Fibroblast of the aortic adventitia (primary cell): ENCODE measurements at places on chromosomes 7 and 10.

DNA sequence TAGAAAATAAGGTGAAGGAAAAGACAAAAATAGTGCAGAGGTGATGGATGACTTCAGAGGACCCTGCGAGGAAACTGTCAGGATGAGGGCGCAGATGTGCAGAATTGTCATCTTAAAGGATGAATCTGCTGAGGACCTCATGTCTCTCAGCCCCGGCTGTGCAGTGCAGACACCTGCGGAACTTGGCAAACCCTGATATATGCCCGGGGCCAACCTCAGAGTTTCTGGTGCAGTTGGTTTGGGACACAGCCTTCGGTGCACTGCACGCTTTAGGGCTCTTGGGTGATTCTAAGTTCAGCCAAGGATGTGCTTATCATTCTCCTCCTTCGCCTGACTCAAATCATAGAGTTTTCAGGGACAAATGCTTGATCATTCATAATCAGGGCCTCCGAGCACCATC is 310.1 kb downstream of the TCERG1L start:
- DNase-seq = no peak

DNA sequence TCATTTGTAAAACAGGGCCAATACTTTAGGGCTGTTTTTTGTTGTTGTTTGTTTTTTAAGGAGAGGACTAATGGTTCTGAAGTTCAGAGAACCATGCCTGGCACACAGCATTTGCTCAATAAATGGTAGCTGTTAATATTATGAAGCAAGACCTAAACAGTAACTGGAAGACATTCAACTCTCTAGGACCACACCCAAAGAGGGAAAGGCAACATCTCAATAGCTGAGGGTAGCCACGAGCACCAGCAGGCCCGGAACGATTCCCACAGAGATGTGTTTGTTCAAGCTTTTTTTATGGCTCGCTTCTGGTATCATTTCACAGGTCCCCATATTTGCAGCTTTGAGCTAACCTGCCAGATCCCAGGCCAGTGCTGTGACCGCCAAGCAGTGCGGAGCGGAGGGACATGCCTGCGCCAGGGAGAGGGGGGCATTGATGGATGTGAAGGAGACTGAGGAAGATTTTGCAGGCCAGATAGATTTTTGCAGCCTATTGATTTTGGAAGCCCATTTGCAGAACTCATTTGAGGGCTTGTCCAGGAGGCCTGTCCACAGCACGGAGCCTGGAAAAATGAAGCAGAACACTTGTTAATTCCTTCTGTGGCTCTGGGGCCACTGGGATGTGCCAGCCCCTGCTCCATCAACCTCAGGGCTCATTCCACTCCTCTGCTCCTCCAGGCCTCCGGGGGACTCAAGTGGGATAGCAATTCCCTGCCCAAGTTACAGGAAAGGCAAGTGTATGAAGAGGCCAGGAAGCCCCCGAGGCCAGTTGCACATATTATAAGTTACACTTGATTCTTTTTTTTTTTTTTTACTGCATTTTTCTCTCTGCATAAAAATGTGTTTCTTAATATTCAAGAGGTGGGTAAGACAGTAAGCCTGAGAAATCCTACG is 57.3 kb upstream of the FGFR2 start:
- no peak for DNase-seq

- no peak for DNase-seq
These were observed 61.0 kb upstream of the MKI67 start for GRCh38 chr10:128186959-128187787.

DNA sequence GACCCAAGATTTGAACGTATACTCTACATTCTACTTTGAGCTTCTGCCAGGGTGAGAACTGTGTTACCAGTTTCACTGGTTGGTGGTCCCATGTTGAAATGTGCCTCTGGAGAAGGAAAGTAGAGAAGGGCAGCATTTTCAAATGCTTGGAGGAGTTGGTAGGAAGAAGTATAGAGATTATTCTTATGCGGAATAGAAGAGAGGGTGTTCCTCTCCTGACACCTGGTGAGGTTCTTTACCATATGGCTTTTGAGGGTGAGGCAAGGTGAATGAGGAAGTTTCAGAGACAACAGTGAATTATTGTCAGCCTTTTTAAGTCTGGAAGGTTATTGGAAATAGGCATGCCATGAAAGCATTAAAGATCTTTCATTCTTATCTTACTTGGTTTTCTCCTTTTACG is 34.3 kb downstream of the R3HCC1L start:
- no peak for DNase-seq

- DNase-seq = peak; percentile 68
These were observed 2.3 kb downstream of the CDK13 start for GRCh38 chr7:39952374-39952773.

GRCh38 chr7:151679071-151679708 is 159.5 kb upstream of the RHEB start:
- DNase-seq = no peak

- DNase-seq = no peak
These were observed 672 bp downstream of the LFNG start for GRCh38 chr7:2520131-2520760.

DNA sequence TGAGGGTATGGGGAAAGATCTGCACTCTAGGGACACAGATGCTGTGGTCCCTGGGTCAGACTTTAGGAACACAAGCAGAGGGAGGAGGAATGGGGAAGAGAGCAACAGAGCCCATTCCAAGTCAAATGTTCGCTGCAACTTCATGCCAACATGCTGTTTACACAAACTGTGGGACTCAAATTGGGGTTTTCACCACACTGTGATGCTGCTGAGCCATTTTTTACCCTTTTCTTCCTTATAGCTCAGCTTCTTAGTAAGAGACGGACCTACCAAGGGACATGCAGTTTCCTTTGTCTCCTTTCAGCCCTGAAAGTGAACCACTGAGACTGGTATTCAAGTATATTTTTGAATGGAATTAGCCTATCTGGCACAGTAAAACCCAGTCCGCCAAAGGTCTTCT is 64.3 kb upstream of the AGK start:
- DNase-seq = no peak

- peak; percentile 59 for DNase-seq
These were observed 10.6 kb upstream of the GRB10 start for GRCh38 chr7:50793120-50793946.

- peak; percentile 89 for DNase-seq
These were observed 117.7 kb downstream of the APBB1IP start for GRCh38 chr10:26555719-26556368.

DNA sequence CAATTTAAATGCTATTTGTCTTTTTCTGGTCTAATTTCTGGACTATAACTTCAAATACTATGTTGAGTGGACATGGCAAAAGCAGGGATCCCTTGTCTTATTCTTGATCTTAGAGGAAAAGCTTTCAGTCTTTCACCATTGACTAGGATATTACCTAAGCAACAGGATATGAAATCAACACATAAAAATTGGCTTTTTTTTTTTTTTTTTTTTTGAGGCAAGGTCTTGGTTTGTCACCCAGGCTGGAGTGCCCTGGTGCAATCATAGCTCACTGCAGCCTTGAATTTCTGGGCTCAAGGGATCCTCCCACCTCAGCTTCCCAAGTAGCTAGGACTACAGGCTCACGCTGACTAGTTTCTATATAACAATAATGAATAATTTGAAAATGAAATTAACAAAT is 90.8 kb downstream of the JMJD1C start:
- no peak for DNase-seq

- no peak for DNase-seq
These were observed 194.9 kb downstream of the KCNMA1 start for GRCh38 chr10:77442699-77443189.

- no peak for DNase-seq
These were observed 188.9 kb downstream of the CXCL12 start for GRCh38 chr10:44196008-44196320.

- DNase-seq = peak; percentile 96
These were observed 149.2 kb downstream of the PRKAG2 start for GRCh38 chr7:151727579-151728285.

GRCh38 chr10:35570397-35570796 is 34.7 kb upstream of the GJD4 start:
- no peak for DNase-seq

DNA sequence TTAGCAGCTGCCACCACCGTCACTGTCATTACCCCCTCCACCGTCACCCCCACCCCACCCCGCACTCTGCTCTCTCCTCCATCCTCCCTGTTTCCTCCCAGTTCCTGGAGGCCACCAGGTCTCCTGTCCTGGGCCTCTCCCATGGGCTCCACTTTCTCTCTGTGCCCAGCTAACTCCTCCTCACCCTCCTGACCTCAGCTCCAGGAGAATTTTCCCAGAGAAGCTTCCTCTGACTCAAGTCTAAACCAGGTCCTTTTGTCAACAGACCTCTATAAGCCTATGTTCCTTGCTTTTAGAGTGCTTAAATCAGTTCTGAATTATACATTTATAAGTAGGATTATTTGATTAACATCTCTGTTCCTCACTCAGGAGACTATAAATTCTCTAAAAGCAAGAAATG is 150.0 kb downstream of the ARHGAP12 start:
- DNase-seq = no peak

DNA sequence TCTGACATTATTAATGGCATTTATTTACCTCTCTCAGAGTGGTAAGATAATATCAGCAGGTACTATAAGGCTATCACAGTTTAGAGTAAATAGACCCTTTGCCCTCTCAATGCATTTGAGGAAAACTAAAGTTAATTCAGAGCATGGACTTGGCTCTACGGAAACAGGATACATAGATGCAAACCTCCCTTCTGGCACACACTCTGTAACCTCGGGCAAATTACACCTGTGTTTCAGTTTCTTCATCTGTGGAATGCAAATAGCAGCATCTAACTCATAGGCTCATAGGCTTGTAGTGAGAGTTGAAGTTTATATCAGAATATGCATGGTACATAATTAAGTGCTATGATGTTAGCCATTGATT is 5.6 kb downstream of the RAPGEF5 start:
- no peak for DNase-seq

GRCh38 chr10:128054163-128054970 is 71.9 kb downstream of the MKI67 start:
- no peak for DNase-seq

DNA sequence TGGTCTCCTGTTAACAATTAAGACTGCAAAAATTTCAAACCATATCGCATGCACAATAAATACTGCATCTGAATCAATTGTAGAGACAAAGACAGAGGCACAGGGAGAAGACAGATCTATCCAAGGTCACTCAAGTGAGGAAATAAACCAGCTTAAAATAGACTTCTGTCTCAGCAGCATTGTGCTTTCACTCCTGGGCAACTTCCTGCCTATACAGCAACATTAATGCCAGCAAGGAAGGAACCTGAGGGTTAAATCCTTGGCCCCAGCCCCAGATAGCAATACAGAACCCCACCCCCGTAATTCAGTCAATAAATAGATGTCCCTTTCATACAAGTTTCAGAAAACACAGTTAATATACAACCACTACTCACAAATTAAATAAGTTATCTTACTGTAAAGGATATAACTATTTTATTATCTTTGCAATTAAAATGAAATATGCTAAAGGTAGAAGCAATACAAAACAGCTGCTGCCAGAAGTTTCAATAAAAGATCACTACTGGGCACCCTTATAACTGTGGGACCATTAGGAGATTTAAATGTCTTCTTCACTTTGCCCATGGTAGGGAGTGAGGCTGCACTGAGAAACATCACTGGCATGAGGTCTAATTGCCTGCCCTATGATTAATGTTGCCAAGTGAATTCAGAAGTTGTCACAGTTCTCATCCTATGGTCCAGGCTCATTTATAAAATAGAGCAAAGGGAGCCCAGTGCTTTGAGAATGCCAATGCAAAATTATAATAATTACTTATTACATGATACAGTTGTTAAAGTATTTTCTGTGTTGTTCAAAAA is 49.4 kb downstream of the CAV1 start:
- no peak for DNase-seq

DNA sequence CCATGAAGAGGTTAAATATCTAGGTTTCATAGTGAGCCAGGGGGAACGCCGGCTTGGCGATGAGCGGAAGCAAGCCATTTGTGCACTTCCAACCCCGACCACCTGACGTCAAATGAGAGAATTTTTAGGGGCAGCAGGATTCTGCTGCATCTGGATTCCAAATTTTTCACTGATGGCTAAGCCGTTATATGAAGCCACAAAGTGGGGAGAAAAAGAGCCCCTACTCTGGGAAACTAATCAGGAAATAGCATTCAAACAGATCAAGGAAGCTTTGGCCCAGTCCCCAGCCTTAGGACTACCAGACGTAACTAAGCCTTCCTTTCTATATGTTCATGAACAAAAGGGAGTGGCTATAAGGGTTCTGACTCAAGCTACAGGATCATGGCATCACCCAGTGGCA is 12.9 kb upstream of the ADCK2 start:
- peak; percentile 34 for DNase-seq

- no peak for DNase-seq
These were observed 30.9 kb downstream of the DNAJB12 start for GRCh38 chr10:72323771-72324191.

- no peak for DNase-seq
These were observed 233.4 kb upstream of the FZD1 start for GRCh38 chr7:91030680-91031380.

DNA sequence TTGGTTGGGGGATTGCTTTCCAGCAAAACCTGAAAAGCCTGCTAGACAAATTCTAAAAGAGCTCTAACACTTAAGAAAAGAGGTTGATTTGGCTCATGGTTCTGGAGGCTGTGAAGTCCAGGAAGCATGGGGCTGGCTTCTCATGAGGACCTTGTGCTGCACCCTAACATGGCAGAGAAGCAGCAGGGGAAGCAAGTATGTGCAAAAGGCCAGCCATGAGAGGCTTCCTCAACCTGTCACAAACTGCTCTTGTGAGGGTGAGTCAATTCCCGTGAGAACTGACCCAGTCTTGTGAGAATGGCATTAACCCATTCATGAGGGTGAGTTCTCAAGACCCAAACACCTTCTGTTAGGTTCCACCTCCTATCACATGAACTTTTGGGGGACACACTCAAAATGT is 54.3 kb upstream of the IGFBP3 start:
- peak; percentile 15 for DNase-seq

DNA sequence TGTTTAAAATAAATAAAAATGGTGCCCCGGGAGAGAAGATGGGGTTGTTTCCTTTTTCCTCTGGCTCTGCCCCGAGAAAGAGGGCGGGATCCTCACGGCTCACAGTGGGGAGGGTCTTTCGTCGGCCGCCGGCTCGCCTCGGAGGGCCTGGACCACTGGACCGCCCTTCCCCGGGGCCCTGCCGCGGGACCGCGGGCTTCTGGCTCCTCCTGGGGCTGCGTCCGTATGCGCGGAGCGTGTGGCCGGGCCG is 3.5 kb upstream of the IGF2BP3 start:
- no peak for DNase-seq

GRCh38 chr7:20791538-20792434 is 5.1 kb upstream of the SP8 start:
- DNase-seq = no peak

DNA sequence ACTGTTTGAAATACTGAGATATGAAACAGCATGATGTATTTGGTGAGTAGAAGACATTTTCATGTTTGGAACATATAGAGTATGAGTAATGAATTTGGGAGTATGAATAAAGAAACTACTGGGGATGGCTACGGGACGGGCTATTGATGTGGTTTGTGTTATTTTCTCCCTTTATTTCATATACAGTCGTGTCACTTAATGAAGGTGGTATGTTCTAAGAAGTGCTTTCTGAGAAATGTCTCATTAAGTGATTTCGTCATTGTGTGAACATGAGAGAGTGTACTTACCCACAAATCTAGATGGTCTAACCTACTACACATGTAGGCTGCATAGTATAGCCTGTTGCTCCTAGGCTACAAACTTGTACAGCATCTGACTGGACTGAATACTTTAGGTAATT is 106.3 kb downstream of the CCNY start:
- DNase-seq = no peak
